ENCODE measurements at places on chromosomes 2 and 18.

GRCh38 chr2:219289195-219289536 is 10.0 kb downstream of the DNAJB2 start:
- no peak for DNase-seq

- DNase-seq: no peak
Measured at GRCh38 chr2:236196366-236196765, 28.2 kb upstream of the GBX2 start.

DNA sequence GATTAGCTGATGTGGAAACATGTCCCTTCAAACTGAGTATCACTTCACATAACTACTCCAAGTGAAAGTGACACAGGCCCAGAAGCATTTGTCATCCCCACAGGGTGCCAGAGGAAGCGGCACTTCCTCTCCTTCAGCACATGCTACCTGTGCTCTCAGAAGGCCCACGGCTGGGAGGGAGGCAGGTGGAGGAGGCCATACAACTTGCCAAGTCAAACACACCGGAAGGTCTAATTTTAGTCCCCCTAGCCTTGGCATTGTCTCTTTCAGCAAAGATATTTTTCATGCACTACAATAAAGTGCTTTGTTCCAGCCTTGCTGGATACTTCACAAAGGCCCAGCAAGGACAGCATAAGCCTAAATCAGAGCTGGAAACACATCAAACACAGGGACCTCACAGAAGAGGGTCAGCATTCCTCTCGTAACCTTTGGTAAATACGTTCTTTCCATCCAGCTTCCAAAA is 38.0 kb downstream of the VSNL1 start:
- no peak for DNase-seq

DNA sequence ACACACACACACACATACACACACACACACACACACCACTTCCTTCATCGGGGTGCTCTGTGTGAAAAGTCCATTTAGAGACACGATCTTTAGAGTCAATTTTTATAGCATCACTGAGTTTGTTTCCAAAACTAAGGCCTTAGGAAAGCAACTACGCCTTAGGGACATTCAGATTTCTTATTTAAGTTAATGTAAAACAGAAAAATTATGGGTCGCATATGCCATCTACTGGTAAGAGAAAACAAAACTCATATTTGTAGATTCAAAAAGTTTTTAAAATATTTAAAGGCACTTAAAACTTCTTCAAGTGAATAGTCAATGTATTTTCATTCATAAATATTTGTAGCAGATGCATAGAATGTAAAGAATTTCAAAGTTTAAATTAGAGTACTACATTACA is 166.2 kb downstream of the ATAD2B start:
- DNase-seq: peak; percentile 34

DNA sequence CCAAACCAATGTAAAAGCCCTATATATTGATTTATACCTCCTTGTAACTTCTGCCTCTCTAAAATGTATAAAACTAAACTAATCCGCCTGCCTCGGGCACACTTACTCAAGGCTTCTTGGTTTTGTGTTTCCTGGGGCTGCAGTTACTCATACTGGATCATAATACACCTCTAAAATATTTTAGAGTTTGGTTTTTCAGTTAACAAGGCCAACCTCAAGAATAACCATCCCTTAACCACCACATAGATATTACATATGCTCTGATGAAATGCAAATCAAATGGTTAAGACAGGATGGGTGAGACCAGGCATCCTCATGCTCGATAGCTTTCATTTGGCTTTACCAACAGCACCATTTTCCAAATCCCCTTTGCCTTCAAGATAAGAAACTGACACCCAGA is 46.4 kb downstream of the UXS1 start:
- no peak for DNase-seq

DNA sequence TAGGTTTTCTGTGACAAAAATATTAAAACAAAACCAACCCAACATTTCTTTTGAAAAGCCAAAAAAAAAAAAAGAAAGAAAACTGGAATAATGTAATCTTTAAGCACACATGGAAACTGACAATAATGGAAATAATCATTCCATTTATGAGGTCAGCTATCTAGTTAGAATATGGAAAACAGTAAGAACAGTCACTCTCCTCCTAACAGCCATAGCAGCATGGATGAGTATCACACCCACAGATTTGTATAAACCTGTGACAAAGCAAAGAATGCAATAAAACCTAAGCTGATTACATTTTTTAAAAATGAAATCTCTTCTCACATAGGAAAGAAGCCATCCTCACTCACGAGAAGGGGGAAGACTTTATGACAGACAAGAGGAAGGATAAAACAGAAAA is 437.8 kb downstream of the NYAP2 start:
- DNase-seq: no peak

DNA sequence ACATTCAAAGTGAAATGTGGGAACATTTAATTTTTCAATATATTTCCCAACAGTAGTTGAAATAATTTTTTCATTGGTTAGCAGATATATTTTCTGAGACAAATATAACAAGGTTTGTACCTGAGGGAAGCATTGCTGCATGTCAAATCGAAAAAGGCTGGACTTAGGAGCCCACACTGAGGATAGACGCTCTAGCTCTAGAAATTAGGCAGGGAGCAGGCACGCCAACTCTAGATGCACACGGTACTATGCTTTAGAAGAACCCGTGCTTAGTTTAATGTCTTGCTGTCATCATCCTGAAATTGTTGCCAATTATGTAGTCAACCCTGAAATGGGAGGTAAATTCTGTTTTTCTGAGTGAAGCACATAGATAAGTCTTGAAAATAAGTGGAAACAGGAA is 731.1 kb upstream of the ZNF804A start:
- no peak for DNase-seq

- DNase-seq: no peak
Measured at GRCh38 chr2:120935339-120936313, 200.0 kb downstream of the GLI2 start.

DNA sequence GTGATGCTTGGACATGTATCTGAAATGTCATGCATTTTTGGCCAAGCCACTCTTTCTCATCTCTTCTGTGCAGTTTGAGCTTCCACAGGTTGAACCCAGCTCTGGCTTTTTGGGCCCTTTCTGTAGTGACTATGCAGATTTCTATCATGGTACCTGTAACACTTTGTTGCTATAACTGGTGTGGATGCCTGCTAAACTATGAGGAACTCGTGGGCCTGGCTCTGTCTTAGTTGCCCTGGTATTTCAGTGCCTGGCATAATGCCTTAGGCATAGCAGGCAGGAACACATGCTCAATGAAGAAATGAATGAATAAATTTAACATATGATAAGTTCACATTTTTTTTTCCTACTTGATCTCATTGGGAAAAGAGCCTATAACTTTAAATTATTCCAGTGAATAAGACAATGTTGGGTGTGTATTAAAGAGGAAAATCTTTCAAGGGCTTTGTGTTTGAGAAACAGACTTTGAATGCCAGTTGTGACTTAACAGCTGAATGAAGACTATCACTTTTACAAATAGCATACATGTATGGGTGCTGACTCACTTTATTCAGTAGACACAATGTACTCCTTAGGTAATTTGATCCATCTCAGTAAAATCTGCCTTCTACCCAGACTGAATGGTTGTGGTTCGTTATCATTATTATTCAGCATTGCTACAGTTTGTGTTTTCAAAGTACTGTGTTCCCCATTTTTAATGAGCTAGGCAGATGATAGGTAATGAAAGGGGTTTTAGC is 86.4 kb upstream of the MAP4K3 start:
- no peak for DNase-seq

GRCh38 chr2:51324051-51324450 is 292.1 kb upstream of the NRXN1 start:
- no peak for DNase-seq

DNA sequence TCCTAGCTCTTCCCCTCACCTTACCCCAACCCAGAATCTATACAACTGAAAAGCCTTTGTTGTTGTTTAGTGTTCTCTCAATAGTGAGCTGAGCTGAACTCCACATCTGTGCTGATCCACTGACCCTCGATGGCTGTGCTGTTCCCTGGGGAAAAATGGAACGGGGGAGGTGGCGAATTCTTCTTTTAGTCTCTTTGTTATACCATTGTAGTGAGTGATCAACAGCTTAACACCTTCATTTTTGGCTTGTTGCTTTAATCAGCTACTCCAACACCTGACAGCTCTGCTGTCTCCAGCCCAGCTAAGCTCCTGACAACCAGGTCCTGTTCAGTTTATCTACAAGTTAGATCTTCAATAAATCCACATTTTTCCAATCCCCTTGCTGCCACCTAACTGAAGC is 25.7 kb downstream of the PLA2R1 start:
- no peak for DNase-seq

DNA sequence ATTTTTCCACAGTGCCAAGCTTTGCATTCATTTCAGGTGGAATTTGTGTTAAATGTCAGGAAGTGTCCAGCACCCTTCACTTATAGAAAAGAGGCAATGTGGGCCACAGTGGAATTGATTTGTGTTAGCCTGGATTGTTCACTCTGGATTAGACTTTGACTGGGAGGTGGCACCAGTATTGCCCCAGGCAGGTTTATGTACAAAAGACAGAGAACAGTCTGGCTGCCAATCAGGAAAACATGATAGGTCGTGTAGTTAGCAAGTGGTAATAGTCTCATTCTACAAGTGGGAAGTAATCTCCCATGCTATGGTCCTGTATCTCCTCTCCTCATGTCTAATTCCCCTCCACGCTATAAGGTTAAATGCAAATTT is 45.6 kb downstream of the RAB27B start:
- peak; percentile 35 for DNase-seq

- no peak for DNase-seq
Measured at GRCh38 chr18:9068346-9068745, 34.2 kb upstream of the NDUFV2 start.

DNA sequence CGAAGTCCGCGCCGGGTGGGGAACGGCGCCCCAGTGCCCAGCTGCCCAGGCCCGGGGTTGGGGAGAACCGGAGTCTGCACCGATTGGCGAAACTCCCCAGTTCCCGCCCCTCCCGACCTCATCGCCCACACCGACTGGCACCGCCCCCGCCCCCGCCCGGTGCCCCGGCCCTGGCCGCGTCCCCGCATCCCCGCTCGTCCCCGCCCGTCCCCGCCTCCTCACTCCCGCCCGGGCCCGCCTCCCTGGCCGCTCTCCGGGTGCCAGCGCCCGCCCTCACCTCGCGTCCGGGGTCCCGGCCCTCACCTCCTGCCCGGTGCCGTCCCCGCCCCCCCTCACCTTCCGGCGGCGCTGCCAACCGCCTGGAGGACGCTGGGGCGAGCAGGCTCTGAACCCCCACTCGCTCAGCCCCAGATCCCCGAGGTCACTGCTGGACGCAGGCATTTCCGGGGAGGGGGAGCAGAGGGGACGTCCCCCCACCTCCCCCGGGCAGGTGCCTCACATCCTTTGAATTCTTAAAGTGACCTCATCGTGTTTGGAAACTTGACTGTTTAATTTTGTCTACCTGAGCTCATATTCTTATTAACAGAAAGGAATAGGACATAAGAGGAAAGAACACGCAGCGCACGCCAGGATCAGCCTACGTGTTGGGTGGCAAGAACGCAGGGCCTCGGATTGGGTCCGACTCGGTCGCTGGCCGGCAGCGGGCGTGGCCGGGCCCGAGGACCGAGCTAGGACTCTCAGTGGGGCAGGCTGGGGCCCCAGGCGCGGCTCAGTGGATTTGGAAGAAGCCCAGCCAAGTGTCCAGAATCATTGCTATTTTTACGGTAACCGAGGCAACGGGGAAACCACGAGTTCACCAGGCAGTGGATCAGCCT is at the start of gene FAM110C:
FAM110C (minus strand) TSS at position 35 of the 875 bp plus-strand sequence. CDS start 120 bp downstream, outside the sequence.
- DNase-seq: no peak

- no peak for DNase-seq
Measured at GRCh38 chr2:222176890-222177289, 121.9 kb downstream of the PAX3 start.

- DNase-seq: no peak
Measured at GRCh38 chr2:42964439-42965083, 172.2 kb upstream of the HAAO start.

DNA sequence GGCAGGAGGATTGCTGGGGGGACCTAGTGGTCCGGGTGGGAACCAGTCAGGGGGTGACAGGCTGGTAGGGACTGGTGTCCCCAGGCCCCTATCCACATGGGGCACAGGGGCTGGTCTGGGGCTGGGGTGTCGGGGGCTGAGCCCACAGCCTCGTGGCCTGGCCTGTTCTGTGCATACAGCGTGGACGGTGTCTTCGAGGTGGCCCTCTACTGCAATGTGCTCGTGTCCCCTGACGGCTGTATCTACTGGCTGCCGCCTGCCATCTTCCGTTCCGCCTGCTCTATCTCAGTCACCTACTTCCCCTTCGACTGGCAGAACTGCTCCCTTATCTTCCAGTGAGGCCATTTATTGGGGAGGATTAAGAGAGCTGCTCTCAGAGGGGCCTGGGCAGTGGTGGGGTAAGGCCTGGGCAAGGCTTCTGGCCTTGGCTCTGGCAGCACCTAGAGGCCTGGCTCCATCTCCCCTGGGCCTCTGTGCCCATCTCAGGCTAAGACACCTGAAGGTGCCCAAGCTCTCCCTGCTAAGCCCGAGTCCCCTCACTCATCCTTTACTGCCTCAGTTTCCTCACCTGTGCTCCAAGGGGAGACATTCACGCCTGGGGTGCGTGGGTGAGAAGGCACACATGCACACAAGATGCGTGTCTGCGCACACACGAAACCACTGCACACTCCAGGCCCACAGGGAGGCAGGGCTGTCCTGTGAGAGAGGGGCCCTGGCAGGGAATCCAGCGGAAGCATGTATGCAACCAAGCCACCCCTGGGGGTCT is 1.9 kb downstream of the CHRNG start:
- DNase-seq: peak; percentile 28

DNA sequence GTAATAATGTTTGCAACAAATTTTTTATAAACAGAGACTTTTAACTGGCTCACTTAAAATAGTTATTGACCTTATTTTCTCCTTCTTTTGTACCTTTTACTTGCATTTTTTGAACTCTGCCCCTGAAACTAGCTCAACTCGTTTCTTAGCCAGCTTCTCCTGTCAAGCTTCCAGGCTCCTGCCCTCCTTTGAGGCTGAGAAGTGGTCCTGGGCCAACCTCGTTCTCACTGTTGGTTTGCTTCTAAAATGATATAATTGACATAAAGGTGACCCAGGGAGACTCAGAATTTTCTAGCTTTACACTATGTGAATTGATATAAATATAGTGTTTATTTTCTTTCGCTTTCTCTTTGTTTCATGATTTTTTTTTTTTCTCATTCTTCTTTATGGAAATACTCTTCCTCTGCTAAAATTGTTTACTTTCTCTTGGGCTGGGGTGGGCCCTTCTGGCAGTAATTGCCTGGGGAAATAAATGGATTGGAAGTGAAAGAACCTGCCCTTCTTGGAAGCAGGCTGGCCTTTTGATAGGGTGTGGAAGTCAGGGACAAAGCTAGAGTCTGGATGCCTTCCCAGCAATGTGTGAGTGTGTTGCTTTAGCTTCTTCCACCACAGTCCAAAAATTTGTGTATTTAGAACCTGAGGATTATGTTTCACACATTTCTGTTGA is 30.7 kb downstream of the GPD2 start:
- DNase-seq: peak; percentile 4

- no peak for DNase-seq
Measured at GRCh38 chr2:57802243-57802642, 244.4 kb upstream of the VRK2 start.

DNA sequence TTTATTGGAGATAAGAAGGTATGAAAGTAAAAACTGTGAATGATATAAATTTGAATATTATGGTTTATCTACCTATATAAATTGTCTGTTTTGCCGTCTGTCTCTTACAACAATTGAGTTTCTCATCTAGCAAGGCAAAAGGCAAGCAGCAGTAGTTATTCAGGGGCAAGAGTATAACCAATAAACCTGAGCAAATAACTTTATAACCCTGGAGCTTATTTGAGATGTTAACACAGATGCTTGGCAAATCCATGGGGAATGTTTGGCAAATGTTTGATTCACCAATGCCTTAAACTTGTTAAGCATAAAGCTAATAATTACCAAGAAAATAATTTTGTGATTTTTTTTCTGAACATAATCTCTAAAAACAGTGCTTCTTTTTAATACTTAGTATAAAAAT is 9.9 kb upstream of the EPHA4 start:
- DNase-seq: no peak

GRCh38 chr18:1246827-1247226 is 342.2 kb downstream of the ADCYAP1 start:
- DNase-seq: no peak

Measured in erythroblast (primary cell).